ENCODE measurements at places on chromosomes 3 and 15. TPM values are rescaled to one million over a fixed set of nuclear protein-coding genes. Genes with fewer than 3 reads are reported as not detected.
A peak's percentile ranks its signal among the peaks of the same experiment; 100 is the strongest.

DNA sequence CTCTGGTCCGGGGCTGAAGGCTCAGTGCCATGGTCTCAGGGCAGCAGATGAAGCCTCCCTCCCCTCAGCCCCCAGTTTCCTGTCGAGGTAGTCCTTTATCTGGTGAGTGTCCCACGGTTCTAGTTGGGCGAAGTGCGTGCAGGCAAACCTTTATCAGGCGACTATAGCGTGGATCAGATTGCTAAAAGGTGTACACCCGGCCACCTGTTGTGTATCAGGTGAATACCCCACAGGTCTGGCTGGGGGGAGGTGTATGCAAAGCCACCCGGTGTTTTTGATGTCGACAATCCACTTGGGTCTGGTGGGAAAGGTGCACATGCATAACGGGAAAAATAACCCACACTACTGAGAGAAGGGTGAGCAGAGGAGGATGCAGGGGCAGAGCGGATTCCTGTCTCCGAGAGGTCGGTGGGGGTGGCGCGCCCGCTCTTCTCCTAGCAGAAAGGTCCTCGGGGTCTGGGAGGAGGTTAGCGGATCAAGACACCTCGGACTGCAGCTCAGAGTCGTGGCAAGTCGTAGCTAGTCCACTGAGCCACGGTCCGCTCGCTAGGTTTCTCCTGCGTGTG, 507 bp downstream of the SLC12A6 start:
- peak; percentile 24 for DNase-seq

DNA sequence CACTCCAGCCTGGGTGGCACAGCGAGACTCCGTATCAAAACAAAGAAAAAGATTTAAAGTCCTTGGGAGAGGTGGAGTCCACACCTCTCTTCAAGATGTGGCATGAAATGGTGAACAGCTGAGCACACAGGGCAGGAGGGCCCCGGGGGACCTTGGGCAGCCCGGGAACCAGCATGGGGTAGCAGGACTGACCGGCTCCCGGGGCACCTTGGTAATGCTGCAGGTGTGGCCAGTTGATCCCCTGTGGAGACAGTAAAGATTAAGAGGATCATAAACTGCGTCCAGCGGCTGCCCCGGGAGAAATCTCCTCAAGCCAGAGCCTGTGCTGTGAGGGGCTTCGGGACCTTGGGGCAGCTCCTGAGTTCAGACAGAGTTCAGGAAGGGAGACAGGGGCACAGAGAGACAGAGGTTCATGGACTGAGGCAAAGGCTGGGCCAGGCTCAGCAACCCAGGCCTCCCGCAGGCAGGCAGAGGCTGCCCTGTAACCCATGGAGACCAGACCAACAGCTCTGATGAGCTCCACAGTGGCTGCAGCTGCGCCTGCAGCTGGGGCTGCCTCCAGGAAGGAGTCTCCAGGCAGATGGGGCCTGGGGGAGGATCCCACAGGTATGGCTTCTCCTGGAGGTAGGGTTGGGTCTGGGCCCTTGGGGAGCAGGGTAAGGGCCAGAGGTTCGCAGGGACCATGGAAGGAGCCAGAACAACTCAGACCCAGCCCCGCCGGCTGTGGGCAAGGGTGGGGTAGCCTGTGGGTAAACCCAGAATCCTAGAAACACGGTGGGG, at the start of gene NR2E3:
TSS of gene NR2E3 (plus strand) at position 299 of the 780 bp plus-strand sequence. CDS start at position 489, 190 bp downstream.
- no peak for DNase-seq

- DNase-seq, result no peak
Observed at GRCh38 chr3:172700256-172700655, 10.6 kb downstream of the NCEH1 start.

DNA sequence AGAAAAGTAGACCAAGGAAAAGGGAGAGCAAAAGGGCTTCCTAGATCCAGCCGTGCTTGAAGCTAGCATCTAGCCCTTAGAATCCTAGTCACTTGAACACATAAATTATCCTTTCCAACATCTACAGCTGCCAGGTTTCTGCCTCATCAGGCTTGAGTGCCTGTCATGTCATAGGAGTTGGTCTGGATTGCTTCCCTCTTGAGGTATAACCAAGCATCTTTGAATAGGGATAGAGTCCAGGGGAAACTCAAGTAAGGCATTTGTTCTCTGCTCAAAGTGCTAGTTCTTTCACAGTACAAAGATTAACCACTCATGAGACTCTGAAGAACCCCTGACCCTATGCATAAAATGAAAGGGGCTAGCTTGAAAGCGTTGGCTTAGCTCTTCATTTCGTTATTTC, 72.3 kb downstream of the SLCO3A1 start:
- no peak for DNase-seq

DNA sequence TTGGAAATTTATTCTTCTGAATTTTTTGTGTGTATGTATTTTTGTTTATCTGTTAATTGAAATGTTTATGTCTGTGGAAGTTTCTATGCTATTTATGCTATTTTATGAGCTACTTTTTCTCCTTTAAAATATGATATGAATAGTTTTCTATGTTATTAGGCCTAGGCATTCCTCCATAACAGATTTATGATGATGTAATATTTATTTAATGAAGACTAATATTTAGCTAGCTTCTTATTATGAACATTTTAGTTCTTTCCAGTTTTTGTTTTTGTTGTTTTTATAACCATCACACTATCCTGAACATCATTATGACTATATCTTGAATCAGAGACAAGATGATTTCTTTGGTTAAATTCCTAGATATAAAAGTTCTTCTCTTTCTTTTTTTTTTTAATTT, 70.7 kb downstream of the P2RY1 start:
- no peak for DNase-seq

- no peak for DNase-seq
Observed at GRCh38 chr15:62853841-62854225, 188.7 kb upstream of the TPM1 start.

DNA sequence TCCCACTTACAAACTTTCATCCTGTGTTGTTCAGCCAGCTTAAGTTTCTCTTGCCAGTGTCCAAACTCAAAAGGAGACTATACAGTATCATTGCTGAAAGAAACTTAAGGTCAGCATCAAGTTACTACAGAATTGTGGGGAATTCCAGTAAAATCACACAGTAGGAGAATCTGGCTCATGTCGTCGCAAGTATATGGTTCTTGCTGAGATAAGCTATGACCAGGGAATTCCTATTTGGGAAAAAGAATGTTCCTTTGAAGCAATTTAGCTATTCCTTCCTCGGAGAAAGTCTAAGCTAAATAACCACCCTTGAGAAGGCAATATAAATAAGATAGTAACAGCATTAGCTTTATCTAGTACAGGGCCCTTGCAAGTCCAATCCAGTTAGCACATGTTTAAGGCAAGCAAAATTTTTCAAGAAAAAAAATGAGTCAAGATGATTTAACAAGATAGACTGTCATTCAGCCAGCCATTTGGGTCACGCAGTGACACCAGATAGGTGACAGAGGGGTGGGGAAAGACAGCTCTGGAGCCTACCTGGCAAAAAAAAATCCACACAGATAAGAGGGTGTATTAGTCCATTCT, 78.2 kb upstream of the THBS1 start:
- DNase-seq, result no peak

- DNase-seq, result peak; percentile 5
Observed at GRCh38 chr3:108489776-108490175, 20.6 kb downstream of the MYH15 start.

GRCh38 chr15:88090481-88091011, 166.0 kb downstream of the NTRK3 start:
- no peak for DNase-seq

- peak; percentile 33 for DNase-seq
Observed at GRCh38 chr3:150410311-150411105, 2.4 kb downstream of the TSC22D2 start.

DNA sequence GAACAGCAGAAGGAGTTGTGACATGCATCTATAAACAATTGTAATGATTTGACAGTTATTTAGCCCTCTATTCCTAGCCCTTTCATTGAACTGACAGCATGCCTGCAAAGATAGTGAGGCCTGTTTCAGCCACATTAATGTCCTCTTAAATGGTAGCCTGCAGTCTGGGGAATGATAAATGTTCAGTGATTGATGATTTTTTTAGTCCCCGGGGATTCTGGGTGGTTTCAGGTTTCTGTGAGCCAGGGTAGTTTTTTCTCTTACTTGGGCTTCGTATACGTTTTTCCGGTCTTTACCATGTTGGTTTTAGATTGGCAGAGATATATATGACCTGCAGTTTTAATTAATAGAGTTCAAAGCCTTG, 172.0 kb downstream of the TCF12 start:
- no peak for DNase-seq

PP2D1 gene
- not detected for total RNA-seq

TEX55 gene
- not detected for total RNA-seq

ITIH1 gene
- not detected for total RNA-seq

DCP1A gene
- total RNA-seq, result 36.1 TPM

PRR20G gene
- total RNA-seq, result not detected

STAC gene
- not detected for total RNA-seq

CADPS gene
- total RNA-seq, result not detected

HTR3E gene
- not detected for total RNA-seq

LRRC3B gene
- not detected for total RNA-seq
